ENCODE measurements at places on chromosomes 13 and 19. TPM values are rescaled to one million over a fixed set of nuclear protein-coding genes. Genes with fewer than 3 reads are reported as not detected.

The PSG2 gene
- not detected for total RNA-seq

The LSM7 gene
- 247 TPM for total RNA-seq

The ZNF563 gene
- 2.6 TPM for total RNA-seq

The BAX gene
- 161 TPM for total RNA-seq

The SHISA7 gene
- not detected for total RNA-seq

The OR10H1 gene
- not detected for total RNA-seq

The SIGLEC11 gene
- total RNA-seq: not detected

The MISP gene
- 3.2 TPM for total RNA-seq

The A1BG gene
- total RNA-seq: 69.1 TPM

The SERPINE3 gene
- total RNA-seq: not detected

The C1QTNF9 gene
- total RNA-seq: not detected

The CEBPA gene
- total RNA-seq: 0.80 TPM

The SLC44A2 gene
- total RNA-seq: 55.6 TPM

The APOC4 gene
- total RNA-seq: not detected

The PRTN3 gene
- total RNA-seq: 2.6 TPM

The MRPL54 gene
- total RNA-seq: 46.6 TPM

The STAP2 gene
- 3.0 TPM for total RNA-seq

The MAP3K10 gene
- total RNA-seq: 6.2 TPM

The GAMT gene
- 67.4 TPM for total RNA-seq

The MAP2K7 gene
- total RNA-seq: 17.1 TPM

The CHAMP1 gene
- 30.6 TPM for total RNA-seq

The WDR18 gene
- total RNA-seq: 54.8 TPM

The TDRD12 gene
- not detected for total RNA-seq

The MPND gene
- 4.3 TPM for total RNA-seq

The ZNF600 gene
- 1.0 TPM for total RNA-seq

The HIF3A gene
- total RNA-seq: 17.7 TPM

The ZNF616 gene
- 5.9 TPM for total RNA-seq

The TEX101 gene
- not detected for total RNA-seq

The KCNRG gene
- 6.0 TPM for total RNA-seq

The POLR2I gene
- 69.3 TPM for total RNA-seq

The LHFPL6 gene
- total RNA-seq: 26.3 TPM

The SIGLECL1 gene
- total RNA-seq: not detected

The SUGP1 gene
- total RNA-seq: 30.8 TPM

The CEP89 gene
- total RNA-seq: 13.9 TPM

The ZNF470 gene
- total RNA-seq: 4.6 TPM

The CPB2 gene
- not detected for total RNA-seq

All from epithelial cell of alveolus of lung (primary cell).